ENCODE measurements at places on chromosomes 6 and 20.

- DNase-seq, result no peak
Observed at GRCh38 chr20:62195075-62195405, 12.2 kb downstream of the MTG2 start.

DNA sequence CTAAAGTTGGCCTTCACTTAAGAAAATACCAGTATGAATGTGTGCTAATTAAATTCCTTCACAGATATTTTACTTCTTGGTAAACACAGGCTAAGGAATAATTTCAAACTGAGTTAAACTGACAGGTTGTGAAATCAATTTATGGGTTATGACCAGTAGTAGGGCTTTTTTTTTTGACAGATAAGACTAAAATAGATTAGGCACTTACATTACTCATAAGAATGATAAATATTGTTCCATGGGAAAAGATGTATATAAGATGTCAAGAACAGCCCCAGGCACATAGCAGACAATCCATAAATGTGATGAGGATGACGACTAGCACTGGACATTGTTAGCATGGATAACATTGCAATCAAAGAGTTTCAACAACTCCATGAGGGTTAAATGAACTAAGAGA, 22.9 kb downstream of the NT5E start:
- DNase-seq, result peak; percentile 31

DNA sequence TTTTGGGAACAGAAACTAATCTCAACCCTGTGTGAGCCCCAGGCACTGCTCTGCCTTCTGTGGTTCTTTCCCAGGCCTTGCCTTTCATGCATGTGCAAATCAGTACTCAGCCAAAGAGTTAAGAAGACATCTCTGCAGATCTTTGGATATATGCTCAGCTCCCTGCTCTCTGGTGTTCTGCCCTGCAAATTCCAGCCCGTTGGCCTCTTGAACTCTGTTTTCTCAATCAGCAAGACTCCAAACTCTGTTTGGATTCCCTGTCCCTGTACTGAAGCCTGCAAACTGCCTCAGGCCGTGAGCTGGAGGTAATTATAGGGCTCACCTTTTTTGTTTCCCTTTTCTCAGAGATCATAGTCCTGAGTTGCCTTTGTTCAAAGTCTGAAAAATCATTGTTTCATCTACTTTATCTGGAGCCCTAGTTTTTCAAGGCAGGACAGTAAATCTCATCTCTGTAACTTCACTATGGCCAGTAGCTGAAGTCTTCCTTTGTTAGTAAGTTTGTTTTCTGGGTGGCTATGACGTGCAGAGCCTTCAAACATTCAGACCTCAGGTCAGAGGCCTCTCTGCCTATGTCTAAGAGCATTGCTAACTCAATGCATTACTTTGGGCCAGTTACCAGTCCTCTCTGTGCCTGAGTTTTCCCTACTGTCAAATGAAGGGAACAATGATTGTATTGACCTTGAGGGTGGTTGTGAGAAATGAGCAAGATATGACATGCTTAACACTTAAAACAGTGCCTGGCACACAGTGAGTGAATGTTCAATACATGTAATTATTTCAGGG, 15.9 kb upstream of the MDFI start:
- DNase-seq, result no peak

DNA sequence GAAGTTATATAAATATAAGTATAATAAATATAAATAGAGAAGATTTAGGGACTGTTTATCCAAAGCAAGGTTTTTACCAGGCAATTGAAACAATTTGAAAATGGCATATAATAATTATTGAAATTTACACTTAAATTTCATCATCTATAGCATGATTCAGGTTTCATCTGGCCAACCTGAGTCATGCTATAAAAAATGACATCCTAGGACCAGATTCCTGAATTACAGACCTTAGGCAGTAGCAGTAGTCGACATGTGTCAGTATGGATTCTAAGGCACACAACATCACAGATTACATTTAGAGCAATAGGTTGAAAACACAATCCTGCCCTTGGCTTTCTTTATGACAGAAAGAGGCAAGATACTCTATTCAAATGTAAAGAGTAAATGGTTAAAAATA, 592.3 kb downstream of the PHF3 start:
- no peak for DNase-seq

GRCh38 chr20:4383961-4384360, 337.7 kb upstream of the PRND start:
- no peak for DNase-seq

GRCh38 chr6:126803769-126804168, 314.7 kb upstream of the RSPO3 start:
- no peak for DNase-seq

DNA sequence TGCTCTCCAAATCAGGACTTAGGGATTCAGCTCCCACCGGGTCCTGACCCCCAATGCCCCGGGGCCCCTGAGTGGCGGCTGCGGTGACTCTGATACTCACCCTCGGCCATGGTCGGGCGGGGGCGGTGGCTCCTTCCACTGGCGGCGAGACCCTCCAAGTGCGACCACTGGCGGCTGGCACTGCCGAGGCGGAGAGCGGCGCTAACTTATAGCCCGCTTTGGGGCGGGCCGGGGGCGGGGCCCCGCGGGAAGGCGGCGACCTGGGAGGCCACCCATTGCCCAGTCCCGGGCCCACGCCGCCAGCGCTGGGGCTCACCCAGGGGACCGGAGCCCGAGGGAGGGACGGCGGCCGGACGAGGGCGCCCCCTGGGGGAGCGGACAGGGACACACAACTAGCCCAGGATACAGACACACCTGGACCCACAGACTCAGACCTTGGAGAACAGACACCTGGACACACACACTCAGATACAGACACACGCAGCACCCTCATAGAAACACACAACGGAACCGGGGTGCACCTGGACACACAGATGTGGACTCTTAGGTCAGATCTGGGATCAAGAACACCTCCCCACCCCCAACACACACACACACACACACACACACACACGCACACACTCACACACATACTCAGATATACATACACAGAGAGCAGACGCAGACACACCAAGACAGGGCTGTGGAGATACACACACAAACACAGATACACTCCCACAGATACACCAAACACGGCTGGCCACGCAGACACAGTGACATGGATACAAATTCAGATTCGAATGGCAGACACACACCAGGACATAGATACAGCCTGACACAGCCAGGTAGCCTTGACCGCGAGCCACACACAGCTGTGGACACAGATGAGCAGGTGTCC, at the start of gene TGM2:
TGM2 (minus strand) TSS at position 182 of the 877 bp plus-strand sequence; CDS start at position 110, 72 bp downstream.
- DNase-seq, result peak; percentile 55

GRCh38 chr6:131410785-131411184, 162.2 kb upstream of the ARG1 start:
- DNase-seq, result no peak

- DNase-seq, result no peak
Observed at GRCh38 chr6:136429264-136430065, 120.8 kb downstream of the MAP7 start.

DNA sequence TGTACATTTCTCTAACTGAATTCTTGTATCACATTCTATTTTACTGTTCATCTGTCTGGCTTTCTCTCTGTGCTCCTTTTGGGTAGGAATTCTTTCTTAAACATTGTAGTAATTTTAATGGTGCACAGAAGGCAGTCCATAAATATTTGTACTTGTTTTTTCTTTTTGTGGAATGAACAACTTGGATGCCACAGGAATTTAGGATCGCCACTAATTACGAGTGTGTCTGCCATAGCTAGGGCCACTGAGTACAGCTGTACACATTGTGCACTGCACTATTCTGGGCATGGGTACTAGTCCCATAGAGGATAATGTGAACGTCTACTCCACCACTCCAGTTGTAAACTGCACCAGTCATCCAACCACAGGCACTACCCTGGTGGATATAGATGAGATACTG, 39.3 kb upstream of the TMEM200A start:
- no peak for DNase-seq

GRCh38 chr6:18019539-18020534, 32.4 kb upstream of the KIF13A start:
- no peak for DNase-seq

DNA sequence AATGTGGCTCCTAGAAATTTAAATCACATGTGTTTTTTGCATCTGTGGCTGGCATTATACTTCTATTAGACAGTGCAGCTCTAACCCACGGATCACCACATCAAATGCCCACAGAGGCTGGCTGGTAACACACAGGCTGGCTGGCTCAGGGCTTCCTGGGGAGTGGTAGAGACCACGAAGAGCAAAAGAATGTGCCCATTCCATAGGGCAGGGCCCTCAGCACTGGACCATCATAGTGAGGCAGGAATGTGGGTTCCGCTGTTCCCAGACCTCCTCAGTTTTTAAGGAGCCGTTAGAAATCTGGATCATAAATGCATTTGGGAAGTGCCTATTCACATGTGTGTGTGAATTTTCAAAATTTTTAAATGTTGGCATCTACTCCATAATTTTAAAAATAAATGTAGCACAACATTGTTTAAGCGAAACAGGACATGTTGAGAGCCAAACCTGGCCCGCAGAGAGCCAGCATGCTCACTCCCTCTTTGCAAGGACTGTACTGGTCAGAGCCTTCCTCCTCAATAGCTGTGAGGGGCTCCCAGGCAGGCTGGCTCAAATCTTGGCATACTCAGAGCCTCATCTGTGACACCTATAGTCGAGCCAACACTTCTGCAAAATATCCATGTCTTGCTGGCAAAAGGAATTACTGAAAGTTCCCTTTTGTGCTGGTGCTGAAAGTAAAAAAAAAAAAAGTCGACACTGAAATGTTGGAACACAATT, 190.5 kb downstream of the FNDC1 start:
- no peak for DNase-seq

- no peak for DNase-seq
Observed at GRCh38 chr6:39191236-39191930, 37.9 kb downstream of the KCNK5 start.

- peak; percentile 30 for DNase-seq
Observed at GRCh38 chr6:166955121-166955864, 1.1 kb downstream of the RNASET2 start.

DNA sequence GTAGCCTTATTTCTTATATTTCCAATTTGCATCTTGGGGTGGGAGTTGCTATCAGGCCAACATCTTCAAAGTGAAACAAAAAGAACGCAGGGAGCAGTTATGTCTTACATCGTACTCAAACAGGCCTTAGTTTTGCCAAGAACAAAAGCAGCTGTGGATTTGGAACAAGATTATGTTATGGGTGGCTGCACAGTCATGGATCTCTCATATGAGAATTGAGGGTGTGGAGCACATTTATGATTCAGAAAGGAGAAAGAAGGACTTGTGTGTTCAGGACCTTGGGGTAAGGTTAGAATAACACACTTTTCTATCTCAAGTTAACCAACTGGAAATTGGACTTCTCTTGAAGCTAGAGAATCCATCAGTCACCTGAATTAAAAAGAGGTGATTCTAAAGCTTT, 259.9 kb downstream of the FOXA2 start:
- no peak for DNase-seq

- no peak for DNase-seq
Observed at GRCh38 chr6:87230801-87231200, 75.4 kb downstream of the ZNF292 start.

- DNase-seq, result no peak
Observed at GRCh38 chr6:41155132-41155805, 1.1 kb upstream of the TREML1 start.

GRCh38 chr6:45920819-45921511, 94.7 kb downstream of the CLIC5 start:
- no peak for DNase-seq

DNA sequence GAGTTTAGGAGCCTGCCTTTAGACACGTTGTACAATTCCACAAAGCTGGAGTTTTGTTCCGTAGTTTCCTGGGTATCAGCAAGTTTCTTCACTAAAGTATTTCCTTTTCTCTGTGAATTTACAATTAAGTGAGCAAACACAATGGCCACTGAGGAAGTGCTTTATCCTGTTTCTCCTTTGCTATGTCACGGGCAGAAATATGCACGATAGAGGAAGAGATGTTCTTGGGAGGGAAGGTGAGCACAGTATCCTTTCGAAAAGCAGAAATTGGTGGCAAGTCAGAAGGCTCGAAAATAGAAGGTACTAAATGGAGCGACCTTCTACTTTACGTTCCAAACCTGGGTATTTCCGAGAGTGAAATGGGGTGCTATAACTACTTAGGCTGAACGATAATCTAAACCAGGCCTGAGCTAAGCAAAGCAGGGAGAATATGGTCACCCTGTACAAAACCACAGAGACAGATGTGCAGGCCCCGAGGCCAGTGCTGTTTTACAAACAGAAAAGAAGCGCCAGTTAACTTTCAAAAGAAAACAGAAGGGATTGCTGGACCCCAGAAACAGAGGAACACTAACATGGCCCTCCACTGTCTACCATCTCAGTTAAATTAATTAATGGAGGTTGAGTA, 259.6 kb downstream of the TBC1D7 start:
- no peak for DNase-seq

GRCh38 chr6:134551245-134551960, 233.5 kb upstream of the SGK1 start:
- peak; percentile 36 for DNase-seq

GRCh38 chr6:134784336-134784735, 165.6 kb downstream of the ALDH8A1 start:
- no peak for DNase-seq

GRCh38 chr6:143569040-143569439, 57.5 kb upstream of the FUCA2 start:
- DNase-seq, result peak; percentile 17

Data from hepatic stellate cell (primary cell).